ENCODE measurements at places on chromosomes 4 and X. TPM values are rescaled to one million over a fixed set of nuclear protein-coding genes. Genes with fewer than 3 reads are reported as not detected.
A peak's percentile ranks its signal among the peaks of the same experiment; 100 is the strongest.

NUP54 gene
- 108 TPM for total RNA-seq

NUDT9 gene
- 4.8 TPM for total RNA-seq

TMSB15A gene
- not detected for total RNA-seq

DNA sequence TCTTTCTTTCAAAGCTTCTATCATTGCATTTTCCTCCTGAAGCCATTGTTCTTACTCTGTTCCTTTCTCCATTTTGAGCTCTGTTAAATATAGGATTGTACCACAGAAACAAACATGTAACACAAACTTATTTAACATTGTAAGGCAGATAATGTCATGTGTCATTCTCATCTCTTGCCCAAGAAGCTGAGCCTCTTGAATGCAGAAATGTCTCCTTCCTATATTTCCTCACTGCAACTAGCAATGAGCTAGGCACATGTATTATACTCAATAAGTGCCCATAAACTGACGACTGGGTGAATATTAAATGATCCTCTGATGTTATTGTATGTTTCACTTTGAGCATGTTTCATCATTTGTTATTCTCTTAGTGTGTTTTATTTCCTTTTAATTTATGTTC is 56.7 kb upstream of the SLC7A11 start:
- H3K4me3 ChIP-seq, result no peak overlapping the region
- no peaks in the 10 kb centered on the region for H3K36me3 ChIP-seq
- no peaks in the 10 kb centered on the region for H3K27me3 ChIP-seq

GRCh38 chr4:5710961-5711478 is at the start of gene EVC:
EVC (plus strand) TSS chr4:5711201; CDS start chr4:5711381, 180 bp downstream.
- no peaks in the 10 kb centered on the region for H3K36me3 ChIP-seq
- H3K4me3 ChIP-seq, result peak within 1 kb of the TSS; percentile 51
- H3K27ac ChIP-seq, result no peak within 1 kb of the TSS
- DNase-seq, result no peak
- peaks cover 8% of the 10 kb centered on the region for H3K4me1 ChIP-seq
- H3K27me3 ChIP-seq, result peaks cover 30% of the 10 kb centered on the region

DNA sequence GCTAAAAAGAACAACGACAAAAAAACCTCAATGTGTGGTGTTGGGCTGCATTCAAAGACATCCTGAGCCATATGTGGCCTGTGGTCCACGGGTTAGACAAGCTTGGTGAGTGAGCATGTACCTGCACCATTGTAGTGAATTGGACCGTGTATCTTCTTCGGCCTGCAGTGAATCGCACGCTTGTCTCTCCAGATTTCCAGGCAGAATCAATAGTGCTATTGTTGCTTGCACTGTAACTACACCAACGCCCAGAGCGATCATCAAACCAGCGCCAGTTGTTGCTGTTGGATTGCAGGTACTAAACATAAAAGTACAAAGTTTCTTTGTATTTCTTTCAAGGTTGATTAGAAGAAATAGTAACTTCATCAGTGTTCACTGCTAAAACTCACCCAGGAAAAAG is 101.6 kb downstream of the HUWE1 start:
- peaks cover 97% of the 10 kb centered on the region for H3K36me3 ChIP-seq
- no peak overlapping the region for H3K27ac ChIP-seq
- H3K27me3 ChIP-seq, result no peaks in the 10 kb centered on the region
- no peak overlapping the region for H3K4me3 ChIP-seq
